ENCODE measurements at places on chromosomes 12 and 14.

DNA sequence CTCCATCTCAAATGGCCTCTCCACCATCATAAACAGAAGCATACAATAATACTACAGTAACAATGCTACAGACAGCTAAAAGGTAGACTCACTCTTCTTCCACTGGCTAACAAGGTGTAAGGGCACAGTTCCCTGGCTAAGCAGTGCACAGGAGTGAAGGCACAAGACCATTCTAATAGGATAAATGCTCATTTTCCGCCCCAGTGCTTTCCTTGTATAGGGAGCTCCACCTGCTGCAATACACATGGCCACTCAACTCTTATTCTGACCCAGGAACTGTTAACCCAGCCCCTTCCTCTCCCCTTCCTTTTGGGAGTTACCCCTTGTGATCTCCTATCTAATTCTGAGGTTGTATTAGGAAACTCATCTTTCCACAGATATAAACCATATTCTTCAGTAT is 124.6 kb downstream of the KCNK10 start:
- DNase-seq: no peak

GRCh38 chr14:35296545-35296944 is 4.4 kb downstream of the PSMA6 start:
- no peak for DNase-seq

GRCh38 chr14:97178781-97179180 is 381.6 kb downstream of the VRK1 start:
- no peak for DNase-seq

GRCh38 chr12:21769307-21769706 is 5.2 kb downstream of the KCNJ8 start:
- no peak for DNase-seq

DNA sequence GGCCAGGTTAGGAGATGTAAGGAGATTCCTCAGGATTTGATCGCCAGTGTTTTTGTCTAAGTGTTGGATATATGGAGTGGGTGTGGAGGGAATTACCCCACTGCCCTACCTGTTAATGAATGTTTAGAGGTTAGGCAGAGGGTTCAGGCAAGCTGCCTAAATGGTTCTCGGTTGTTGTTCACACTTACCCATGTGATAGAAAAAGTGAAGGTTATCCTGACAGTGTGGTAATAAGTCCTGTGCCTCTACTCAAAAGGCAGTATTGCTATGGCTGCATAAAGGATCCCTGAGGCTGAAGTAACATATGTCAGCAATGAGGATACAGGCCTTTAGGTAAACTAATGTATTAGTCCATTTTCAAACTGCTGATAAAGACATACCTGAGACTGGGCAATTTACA is 112.0 kb downstream of the GPHN start:
- no peak for DNase-seq

DNA sequence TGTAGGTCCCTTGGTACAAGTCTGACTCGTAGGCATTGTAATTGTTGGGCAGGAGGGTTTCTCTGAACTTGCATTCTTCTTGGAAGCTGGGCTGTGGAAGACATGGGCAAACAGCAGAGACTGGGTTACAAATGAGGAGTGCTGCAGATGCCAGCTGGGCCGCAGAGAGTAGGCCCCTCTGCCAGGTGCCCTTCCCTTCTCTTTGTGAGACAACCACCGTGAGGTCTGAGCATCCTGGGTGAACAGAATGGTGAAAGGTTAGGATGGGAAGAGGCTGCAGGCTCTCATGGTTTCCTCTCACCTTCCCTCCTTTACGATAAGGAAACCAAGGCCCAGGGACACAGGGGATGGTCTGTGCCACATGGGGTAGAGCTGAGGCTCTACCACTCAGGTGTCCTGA is 11.3 kb downstream of the FGF6 start:
- DNase-seq: no peak
